ENCODE measurements at places on chromosomes 7 and 10. TPM values are rescaled to one million over a fixed set of nuclear protein-coding genes. Genes with fewer than 3 reads are reported as not detected.

The PDCD11 gene
- total RNA-seq = 37.3 TPM

GRCh38 chr7:1923409-1924257 is 253.6 kb downstream of the ELFN1 start:
- no peak for DNase-seq

DNA sequence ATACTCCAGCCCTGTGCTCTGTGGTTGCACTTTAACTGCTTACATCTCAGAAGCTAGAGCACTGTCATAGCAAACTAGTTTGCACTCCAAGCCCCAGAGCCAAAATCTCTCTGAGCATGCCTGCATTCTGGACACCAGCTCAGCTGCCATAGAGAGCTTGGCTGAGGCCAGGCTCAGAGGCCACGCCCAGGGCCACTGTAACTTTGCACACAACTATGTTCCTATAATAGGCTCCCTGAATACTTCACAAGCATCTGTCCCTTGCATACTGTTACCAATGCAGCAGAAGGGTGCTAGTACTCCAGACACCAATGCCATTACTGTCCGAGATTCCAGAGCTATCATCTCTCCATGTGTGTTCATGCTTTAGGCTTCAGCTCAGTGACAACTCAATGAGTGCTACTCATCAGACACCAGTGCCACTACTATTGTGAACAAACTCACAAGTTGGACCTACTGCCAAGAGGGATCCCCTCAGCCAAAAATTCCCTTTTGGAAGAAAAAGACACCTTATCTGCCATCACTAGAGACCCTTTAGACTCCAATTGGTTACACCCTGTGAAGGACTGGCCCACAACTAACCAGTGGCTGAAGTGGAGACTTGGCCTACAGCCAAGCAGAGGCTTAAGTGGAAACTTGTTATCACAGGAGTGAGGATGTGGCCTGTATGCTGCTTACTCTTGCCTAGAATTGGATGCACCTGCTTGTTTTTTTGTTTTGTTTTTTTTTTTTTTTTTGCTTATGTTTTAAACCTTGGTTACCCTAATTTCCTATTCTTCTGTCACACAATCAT is 211.6 kb upstream of the MAGI2 start:
- no peak for DNase-seq

GRCh38 chr7:47218378-47219176 is 363.3 kb downstream of the TNS3 start:
- no peak for DNase-seq

DNA sequence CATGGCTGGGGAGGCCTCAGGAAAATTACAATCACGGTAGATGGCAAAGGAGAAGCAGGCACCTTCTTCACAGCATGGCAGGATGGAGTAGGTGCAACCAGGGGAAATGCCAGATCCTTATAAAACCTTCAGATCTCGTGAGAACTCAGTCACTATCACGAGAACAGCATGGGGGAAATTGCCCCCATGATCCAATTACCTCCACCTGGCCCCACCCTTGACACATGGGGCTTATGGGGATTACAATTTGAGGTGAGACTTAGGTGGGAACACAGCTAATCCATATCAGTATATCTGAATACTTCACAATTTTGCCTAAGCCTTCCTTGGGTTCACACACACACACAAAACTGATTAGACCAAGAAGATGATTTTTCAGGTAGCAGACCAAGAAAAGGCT is 145.1 kb upstream of the COL1A2 start:
- no peak for DNase-seq

Data from LHCN-M2 (cell line).